Stimulated activated CD8-positive, alpha-beta memory T cell treated with anti-CD3 and anti-CD28 coated beads, Interleukin-4, amount 100 ng/mL, for 48 hours (primary cell): ENCODE measurements at places on chromosomes 1 and 21.

DNA sequence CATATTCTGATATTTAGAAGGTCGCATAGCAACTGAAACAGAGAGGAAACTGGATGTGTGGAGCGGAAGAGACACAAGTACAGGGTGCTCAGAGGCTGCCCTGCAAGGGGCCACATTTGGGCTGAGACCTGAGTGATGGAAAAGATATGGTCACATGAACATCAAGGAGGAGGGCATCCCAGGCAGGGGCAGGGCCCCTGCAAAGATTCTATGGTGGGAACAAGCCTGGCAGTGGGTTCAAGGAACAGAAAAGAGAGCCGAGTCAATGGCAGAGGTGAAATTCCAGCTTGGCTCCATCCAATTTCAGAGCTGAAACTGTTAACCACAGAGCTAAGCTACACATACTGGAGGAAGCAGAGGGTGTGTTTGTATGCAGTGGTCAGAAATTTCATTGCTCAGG, 227.7 kb downstream of the PRDM2 start:
- DNase-seq: no peak

GRCh38 chr1:6098303-6099215, 52.9 kb downstream of the KCNAB2 start:
- DNase-seq: no peak

DNA sequence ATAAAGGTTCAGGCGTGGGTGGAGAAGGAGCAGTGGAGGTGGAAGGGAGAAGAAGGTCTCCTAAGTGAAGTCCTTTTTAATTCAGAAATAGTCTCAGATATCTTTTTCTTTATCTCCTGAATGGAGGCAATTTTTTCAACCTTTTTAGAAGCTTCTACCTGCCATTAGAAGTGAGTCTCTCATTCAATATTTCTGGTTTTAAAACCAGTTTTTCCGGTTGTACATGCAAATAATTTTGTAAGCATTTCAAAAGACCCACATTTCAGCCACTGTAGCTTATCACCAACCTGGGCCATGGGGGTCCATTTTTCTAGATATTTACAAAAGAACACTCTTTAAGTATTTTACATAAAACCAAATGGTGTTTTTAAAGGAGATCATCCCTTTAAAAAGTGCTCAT, 1280.2 kb downstream of the NCAM2 start:
- no peak for DNase-seq

DNA sequence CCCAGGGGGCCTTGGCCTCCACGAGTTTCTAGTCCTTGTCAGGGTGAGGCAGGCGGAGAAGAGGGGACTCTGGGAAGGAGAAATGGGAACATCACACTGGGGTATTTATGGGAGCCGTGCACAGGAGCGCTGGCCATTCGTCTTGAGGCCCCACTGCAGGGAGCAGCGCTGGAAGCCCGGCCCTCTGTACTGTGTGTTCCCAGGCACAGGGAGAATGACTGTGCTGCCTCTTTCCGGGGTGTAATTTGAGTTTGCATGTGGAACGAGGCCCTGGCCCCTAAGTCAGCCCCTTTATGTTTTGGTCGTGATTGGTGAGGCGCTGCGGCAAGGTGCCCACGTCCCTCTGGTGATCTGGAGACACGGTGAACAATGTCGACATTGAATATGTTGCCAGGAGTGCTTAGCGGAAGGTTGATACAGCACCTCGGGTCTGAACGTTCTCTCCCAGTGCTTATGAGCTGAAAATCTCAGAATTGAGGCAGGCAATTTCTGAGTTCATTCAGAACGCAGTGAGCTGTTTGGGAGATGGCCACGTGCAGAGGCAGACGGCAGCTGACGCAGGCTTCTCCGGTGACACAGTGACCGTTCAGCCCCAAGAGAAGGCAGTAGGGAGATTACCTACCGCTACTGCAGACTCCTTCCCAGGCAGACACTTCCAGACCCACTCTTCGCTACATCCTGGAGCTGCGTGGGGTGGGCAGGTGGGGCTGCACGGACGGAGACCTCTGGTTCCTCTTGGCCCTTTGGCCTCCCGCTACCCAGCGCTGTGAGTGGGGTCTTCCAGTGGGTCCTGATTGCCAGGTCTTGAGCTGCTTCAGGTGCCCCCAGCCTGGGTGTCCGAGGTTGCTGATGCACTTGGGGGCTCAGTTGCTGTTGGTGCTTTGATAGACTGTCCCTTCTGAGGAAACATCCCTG, 265.8 kb downstream of the CAMTA1 start:
- DNase-seq: no peak

- no peak for DNase-seq
Measured at GRCh38 chr1:101178688-101179491, 57.9 kb upstream of the S1PR1 start.

- no peak for DNase-seq
Measured at GRCh38 chr1:56289260-56289659, 290.1 kb downstream of the PLPP3 start.

- no peak for DNase-seq
Measured at GRCh38 chr1:101183388-101183699, 53.5 kb upstream of the S1PR1 start.

GRCh38 chr1:54965624-54966340, 14.6 kb upstream of the TMEM61 start:
- no peak for DNase-seq
